ENCODE measurements at places on chromosomes 2 and 18.
A peak's percentile ranks its signal among the peaks of the same experiment; 100 is the strongest.

DNA sequence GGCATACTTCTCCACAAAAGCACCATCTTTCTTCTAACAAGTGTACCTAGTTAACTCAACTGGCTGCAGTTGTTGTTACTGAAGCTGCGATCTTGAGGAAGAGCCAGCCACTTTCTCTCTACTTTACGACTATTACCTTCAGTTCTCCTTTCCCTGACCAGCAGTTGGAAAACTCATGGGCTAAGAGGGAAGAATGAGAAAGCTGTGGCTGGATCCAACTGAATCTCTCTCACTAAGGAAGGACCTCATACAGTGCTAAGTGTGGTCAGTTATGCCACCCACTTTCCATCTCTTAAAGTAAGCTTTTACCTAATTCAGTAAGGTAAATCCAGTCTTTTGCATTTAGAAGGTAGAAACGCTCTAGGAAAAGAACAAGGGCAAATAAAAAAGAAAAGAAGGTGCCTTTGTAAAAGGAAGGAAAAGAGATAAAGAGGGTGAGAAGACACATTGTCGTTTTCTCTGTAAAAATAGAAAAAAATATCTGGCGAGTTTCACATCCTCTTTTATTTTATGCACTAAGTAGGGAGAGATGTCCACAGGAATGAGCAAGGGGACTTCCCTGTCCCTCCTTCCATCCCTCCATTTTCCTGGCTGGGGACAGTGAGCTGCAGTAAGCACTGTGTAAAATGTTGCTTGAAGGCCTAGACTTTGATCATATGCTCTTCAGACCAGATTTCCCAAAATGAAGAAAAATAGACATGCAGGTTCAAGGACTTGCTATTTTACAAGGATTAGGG lies 73.4 kb downstream of the PLEKHM3 start:
- DNase-seq, result no peak

- no peak for DNase-seq
Measured at GRCh38 chr2:64738026-64738425, 84.3 kb upstream of the SERTAD2 start.

GRCh38 chr2:8642366-8643068 lies 39.3 kb upstream of the ID2 start:
- DNase-seq, result no peak

GRCh38 chr2:181991171-181991885 lies 5.7 kb downstream of the PPP1R1C start:
- DNase-seq, result no peak

DNA sequence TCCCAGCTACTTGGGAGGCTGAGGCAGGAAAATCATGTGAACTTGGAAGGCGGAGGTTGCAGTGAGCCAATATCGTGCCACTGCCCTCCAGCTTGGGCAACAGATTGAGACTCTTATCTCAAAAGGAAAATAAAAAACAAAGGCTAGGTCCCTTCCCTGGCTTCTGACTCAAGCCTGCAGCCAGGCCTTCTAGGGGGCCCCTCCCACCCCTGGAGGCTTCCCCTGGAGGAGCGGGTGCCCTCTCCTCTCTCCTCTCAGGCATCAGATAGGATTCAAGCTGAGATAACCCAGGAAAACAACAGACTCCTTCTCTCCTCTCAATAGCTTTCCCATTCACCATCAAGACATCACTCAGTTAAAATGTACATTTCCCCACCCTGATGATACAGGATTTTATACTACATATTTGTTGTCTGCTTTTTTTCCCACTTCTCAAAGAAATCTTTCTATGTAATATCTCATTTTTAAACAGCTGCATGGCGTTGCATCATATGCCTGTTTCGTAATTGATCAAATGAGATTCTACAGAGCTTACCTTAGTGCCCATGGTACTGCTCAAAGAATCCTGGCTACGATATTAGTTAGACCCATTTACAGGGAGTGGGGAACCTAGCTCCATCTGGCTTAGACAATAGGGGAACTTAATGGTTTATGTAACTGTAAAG lies 20.6 kb upstream of the C2orf72 start:
- DNase-seq, result no peak

DNA sequence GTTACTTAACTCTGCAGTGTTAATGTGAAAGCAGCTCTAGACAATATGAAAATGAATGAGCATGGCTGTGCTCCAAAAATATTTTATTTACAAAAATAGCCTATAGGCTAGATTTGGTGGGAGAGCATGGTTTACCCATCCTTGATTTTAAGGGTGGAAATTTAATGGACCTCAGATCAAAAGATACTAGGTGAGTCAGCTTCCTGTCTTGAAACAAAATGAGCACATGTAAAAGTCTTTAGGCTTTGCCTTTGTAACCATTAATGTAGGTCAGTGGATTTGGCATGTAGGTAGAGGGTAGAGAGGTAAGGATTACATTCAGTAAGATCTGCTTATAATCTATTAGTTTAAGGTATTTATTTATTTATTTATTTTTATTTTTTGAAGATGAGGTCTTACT lies 72.7 kb downstream of the GREB1L start:
- DNase-seq, result peak; percentile 79

DNA sequence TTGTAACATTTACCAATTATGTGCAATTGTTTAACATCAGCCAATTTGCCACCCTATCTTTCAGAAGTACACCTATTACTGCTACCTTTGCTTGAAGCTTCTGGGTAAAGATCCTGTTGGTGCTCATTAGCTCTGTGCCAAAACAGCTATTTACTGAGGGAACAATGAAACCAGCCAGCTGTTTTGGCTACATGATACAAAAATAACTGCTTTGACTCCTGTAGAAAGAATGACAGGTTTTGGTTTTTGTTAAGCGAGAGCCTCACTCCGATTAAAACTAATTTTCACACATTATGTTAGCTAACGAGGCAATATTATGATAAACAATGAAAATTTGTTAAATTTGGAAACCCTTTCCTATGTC lies 907.0 kb downstream of the EPHA4 start:
- DNase-seq, result no peak

DNA sequence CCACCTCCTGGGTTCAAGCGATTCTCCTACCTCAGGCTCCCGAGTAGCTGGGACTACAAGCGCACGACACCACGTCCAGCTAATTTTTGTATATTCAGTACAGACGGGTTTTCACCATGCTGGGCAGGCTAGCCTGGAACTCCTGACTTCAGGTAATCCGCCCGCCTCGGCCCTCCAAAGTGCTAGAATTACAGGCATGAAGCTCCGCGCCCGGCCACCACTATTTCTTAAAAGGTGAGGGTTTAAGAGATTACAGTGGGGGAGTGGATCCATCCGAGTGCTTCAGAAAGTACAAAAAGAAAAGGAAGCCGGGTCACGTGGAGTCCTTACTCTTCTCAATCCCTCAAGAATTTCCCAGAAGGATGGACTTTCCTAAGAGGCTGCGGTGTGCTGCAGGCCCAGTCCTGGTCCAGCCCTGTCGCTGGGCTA lies 146.9 kb downstream of the ANKRD44 start:
- no peak for DNase-seq

DNA sequence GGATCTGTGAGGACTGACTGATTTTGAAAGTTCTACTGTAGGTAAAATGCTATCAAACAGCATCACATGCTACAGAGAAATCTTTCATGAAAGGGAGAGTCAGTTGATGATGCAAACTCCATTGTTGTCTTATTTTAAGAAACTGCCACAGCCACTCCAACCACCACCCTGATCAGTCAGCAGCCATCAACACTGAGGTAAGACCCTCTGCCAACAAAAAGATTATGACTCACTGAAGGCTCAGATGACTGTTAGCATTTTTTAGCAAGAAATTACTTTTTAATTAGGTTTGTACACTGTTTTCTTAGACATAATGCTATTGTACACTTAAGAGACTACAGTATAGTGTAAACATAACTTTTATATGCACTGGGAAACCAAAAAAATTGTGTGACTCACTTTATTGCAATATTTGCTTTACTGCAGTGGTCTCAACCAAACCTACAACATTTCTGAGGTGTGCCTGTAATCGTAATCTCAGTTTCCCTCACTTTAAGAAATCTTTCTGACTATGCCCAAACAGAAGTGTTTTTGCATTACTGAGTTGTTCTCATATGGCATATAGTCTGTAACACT lies 42.8 kb downstream of the METTL8 start:
- peak; percentile 86 for DNase-seq

DNA sequence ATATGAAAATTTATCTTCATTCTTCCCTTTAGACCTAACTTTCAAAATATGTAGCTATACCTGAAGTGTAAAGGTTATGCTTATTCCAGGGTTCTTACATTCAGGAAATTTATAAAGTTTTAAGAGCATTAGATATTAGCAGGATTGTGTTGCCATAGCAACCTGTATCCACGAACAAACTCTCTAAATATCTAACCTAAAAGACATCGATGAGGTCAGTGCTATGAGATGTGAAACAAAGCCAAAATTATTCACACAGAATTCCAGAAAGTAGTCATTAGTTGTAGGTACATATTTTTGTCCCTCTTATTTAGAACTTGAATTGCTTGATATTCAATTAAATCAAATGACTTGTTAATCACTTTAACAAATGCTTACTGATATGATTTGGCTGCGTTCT lies 705.3 kb downstream of the SOCS6 start:
- no peak for DNase-seq

DNA sequence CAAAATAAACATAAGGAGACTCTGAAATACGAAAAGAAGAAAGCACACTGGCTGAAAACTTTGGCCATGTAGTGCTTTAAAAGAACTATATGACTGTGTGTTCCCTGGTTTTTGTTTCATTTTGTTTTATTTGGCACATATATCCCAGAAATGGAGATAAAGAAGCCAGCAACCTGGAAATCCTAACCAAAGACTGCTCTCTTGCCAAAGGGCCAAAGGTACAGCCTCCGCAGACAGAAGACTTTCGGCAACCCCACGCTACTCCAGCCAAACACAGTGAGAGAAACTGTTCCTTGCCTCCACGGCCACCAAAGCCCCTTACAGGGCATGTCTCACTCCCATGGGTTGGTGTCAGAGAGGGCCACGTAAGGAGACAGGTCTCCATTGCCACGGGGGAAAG lies 381.2 kb upstream of the NETO1 start:
- no peak for DNase-seq

DNA sequence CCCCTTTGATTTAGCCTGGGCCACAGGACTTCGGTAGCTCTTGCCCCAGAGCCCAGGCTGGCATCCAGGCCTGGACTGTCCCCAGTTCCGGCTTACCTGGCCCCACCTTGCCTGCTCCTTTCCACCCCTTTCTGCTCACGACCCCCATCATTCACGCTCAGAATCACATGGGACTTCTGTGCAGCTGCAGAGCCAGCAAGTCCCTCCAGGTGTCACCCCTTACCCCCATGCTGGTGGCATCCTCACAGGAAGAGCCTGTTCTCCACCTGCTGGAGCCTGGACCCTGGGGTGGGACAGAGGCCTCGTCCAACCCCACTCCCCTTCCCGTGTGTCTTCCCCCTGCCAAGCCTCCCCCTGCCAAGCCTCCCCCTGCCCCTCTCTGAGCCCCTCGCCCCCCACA lies 7.9 kb upstream of the KCNIP3 start:
- no peak for DNase-seq

- no peak for DNase-seq
Measured at GRCh38 chr2:135096665-135097446, 44.8 kb downstream of the RAB3GAP1 start.

- DNase-seq, result no peak
Measured at GRCh38 chr2:238492840-238493239, 66.1 kb downstream of the ASB1 start.

GRCh38 chr2:217996361-217996760 lies 6.4 kb downstream of the TNS1 start:
- DNase-seq, result peak; percentile 61

DNA sequence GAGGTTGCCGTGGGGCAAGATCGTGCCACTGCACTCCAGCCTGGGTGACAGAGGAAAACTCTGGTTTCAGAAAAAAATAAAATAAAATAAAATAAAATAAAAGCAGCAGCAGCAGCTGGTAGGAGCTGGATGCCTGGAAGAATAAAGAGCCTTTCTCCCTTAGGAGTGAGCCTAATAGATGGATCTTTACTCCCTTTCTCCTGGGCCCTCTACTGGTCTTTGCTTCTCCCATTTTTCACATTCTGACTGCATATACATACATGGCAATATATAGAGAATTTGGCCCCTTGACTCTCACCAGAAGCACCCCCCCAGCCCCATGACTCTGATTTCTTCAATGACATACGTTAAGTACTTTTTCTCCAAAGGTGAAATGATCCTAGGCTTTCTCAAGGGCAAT lies 9.8 kb upstream of the MALT1 start:
- no peak for DNase-seq

DNA sequence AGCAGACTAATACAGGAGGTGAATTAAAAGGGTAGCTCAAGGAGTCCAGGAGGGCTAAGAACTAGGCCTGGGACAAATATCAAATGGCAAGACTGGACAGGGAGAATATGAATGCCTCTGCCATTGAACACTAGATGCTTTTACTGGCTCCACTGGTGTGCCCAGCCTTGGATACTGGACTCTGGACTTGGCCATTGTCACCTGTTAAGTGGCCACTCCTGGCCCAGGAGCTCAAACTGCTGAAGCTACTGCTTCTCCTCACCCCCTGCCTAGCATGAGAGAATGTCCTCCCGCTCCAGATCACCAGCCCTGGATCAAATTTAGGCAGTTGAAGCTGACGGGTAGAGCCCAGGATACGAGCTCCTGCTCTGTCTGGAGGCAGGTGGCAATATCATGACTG lies 170.8 kb downstream of the DDX1 start:
- DNase-seq, result no peak

GRCh38 chr2:134771313-134771801 lies 52.6 kb upstream of the TMEM163 start:
- peak; percentile 41 for DNase-seq

DNA sequence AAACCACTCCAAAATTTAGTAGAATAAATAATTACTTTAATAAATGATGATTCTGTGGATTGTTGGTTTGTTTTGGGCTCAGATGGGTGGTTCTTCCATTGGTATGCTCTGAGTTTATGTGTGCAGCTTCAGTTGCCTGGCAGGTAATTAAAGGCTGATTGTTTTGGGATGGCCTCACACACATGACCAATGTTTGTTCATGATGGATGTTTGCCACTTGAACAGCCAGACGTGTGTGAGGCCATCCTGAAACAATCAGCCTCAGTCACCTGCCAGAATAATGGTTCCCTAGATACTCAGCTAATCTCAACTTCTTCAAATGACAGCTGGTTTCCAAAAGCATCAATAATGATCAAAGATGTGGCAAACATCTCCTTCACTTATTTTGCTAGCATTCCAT lies 352.5 kb upstream of the GULP1 start:
- no peak for DNase-seq
